ENCODE measurements at places on chromosomes 3 and 15.

DNA sequence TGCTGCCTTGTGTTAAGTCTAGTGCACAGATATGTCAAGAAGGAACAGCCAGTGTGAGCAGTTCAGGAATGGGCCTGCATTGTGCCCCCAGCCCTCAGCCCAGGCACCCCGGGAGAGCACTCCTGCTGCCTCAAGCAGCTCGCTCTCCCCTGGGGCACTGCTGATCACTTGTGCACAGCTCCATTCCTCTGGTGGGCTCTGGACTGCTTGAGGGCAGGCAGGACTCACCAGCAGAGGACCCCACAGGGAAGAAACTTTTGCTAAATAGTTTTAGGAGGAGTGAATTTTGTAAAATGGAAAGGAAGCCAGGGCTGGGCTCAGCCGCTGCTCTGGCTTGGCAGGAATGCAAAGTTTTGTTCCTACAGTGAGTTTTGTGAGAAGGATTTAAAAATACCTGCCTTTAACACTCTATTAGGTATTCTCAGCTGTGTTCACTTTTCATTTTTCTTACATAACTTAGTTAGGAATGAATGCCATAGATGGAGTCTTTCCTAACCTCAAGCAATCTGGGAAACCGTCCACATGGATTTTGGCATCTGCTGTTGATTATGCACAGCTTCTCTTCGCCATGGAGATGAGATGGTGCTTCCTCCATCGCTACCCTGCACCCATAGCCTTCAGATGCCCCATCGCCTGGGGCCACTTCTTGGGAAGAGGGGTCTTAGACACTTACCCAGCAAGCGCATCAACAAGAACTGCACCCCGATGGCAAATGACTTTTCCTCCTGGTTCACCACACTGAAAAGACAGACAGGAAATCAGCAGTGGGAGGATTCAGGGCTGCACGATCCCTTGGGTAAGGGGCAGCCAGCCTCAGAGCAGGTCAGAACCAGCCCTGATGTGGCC, 42.3 kb upstream of the RAB6B start:
- DNase-seq: no peak

GRCh38 chr3:187005827-187006481, 75.6 kb downstream of the ST6GAL1 start:
- no peak for DNase-seq

DNA sequence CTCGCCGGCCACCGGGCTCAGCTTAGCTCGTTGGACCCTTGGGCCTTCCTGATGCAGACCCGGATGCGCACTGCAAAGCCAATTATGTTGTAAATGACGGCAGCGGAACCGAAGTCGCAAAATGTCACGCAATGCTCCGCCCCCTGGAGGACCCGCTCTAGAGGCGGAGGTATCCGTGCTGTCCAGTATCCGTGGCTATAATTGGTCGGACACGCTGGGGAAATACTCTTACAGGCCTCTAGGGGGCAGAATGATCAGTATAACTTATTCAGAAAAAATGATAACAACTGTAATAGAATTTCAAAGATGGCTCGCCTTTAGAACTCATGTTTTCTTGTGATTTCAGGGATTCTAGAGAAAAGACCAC, at the start of gene PRR23B:
Gene PRR23B, minus strand, starts transcription at position 59 of the 367 bp plus-strand sequence. CDS start 265 bp downstream, outside the sequence.
- no peak for DNase-seq

DNA sequence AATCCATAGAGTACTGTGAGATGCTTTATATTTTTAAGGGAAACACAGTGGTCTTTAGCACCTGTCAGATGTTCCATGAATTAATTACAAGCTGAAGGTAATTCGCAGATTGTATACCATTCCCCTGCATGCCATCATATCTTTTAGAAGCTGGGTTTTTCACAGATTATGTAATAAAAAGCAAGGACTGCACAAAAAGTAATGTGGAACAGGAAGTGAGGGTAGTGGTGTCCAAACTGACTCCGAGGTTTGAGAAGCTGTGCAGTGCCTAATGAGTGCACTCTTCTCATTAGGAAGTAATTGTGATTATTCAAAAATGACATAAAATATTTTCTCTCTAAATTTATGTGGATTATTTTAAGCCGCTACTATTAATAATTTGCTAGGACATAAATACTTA, 123.2 kb downstream of the GOLIM4 start:
- no peak for DNase-seq

DNA sequence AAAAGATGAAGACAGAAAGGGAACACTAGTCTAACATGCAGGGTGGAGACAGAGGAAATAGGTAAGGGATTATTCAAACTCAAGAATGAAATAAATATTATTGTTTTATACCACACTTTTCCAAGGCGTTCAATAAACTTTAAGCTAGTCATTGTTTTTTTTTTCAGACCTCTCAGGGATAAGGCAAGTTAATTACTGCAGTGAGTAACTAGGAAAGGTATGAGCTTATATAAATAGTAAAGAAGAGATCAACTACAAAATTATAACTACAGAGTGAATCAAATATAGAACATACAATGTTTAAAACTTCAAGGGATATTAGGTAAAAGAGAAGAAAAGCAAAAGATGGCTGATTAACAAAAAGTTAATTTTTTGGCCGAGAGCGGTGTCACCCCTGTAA, 31.5 kb upstream of the XXYLT1 start:
- DNase-seq: no peak

- DNase-seq: no peak
Observed at GRCh38 chr3:121592856-121593702, at the start of gene FBXO40. TSS of gene FBXO40 (plus strand) at chr3:121593379. CDS start at chr3:121620576, 27,197 bp downstream.

DNA sequence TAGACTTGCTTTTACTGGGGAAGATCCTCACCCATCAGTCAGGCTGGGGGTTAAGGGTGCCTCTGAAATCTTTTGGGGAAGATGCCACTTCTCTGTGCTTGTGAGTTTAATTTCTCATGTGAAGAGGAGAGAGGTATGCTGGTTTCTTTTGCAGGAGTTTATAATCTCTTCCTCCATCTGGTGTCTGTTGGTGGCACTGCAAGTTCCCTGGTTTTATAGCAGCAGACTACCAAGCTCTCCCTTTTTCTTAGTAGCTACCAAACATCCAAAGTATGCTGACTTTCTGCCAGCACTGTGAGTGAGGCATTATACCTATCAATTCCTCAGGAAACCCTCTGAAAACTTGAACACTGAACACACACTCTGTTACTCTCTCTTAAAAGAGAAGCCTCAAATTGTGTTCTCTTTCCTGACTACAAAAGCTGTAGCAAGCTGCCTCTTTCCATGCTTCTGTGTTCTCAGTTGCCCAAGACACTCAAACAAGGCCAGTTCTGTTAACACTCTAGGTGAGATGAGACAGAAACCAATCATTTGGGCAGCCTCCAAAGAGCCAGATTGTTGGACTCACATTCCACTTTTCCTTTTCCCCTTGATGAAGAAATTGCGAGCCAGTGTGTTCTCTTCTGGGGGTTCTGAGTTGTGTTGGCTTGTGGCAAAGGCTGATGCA, 299.5 kb downstream of the GAP43 start:
- DNase-seq: no peak

DNA sequence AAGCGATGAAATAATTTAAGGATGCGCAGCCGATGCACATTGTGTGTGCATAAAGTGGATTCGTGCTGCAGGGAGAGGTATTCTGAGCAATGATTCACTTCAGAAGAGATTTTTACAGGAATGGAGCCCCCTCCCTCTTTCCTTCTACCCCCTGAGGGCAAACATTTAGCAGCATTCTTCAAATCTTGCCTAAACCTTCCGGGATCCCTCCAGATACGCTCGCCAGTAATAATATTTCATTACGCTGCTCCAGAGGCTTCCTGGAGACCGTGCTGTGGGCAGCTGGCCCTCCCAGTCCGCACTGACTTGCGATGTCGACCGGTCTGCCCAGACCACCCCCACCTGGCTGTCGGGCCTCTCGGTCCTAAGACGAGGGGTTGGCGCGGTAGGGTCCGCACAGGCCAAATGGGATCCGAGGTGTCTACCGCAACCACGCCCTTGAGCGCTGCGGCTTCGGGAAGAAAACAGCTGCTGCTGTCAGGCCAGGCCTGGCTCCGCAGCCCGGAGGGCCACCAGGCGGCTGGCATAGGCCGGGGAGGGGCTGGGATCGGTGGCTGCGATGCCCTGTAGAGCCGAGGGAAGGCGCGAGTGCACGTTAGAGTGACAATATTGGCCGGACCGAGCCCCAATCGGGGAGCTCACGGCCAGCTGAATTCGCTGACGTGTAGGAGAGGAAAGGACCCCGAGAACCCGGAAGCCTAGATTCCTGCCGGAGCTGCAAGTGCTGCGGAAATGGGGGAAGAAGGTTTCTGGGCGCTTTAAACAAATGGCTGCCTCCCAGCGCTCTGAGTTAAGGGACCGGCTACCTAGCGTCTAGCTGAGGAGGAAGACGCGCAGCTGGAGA, 14.3 kb downstream of the ZIC4 start:
- DNase-seq: no peak

All from trophoblast cell (in vitro differentiated cells and primary cell).